Fibroblast of skin of left quadriceps (primary cell): ENCODE measurements at places on chromosomes 5 and 9.

DNA sequence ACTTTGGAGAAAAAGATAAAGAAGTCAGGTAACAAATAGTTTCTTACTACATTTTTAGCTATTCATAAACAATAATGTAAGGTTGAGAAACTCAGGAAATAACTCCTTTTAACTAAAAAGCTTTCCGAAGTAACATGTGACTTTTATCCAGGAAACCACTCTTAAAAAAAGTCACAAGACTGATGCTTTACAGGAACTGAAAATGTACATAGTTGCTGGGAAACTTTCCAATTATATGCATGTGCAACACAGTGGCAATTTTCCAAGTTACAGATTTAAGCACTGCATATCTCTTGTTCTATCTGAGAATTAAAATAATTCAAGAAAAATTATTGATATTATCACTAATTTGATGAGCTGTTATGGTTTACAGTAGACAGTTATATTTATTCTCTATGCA is 105.2 kb downstream of the CDH10 start:
- peak; percentile 32 for DNase-seq

DNA sequence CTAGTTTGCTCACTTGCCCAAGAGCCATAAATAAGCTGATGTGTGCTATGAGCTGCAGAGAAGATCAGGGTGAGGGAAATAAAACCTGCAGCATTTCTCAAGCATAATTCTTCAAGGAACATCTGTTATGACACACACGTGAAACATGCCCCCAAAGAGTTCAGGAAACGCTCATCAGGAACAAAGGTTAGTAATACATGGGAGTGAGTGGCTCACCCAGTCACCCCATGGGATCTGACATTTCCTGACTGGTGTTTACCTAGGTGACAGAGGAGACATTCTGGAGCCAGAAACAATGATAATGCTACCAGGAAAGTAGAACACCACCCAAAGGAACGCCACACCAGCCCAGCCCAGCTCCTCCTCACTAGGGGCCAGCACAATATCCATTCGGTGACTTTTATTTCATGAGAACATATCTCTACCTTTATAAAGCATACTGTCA is 66.0 kb downstream of the FRMD3 start:
- DNase-seq: peak; percentile 39

GRCh38 chr9:18215626-18216025 is 258.3 kb upstream of the ADAMTSL1 start:
- no peak for DNase-seq

DNA sequence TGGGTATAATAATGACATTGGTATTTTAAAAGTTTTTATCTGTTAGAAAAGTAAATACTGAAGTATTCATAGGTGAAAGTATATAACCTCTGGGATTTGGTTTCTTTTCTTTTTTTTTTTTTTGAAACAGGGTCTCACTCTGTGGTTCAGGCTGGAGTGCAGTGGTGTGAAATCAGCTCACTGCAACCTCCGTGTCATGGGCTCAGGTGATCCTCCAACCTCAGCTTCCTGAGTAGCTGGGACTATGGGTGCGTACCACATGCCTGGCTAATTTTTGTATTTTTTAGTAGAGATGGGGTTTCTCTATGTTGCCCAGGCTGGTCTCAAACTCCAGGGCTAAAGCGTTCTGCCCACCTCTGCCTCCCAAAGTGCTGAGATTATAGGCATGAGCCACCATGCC is 7.2 kb downstream of the HSDL2 start:
- DNase-seq: no peak

DNA sequence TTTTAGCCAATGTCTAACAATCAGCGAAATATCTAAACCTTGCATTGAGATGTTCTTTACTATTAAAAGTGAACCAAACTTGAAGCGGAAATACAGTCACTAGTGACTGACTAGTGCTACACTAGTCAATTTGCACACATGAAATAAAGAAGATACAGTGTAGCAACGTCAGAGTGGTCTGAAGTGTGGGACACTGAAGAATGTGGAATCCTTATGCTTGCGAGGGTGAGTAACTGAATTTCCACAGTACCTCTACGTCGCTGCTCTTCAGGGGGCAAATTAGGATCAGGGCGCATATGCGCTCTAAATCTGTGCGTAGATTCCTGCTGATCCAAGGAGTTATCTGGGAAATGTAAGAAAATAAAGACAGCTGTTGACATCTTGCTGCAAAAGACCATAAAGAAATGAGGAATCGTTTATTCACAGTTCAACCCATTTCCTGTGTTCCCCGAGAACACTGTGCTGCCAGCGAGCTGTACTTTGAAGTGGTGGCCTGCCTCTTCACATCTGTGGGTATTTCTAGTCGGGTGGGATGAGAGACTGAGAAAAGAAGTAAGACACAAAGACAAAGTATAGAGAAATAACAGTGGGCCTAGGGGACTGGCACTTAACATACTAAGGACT is 39.8 kb upstream of the FLT4 start:
- DNase-seq: no peak

- no peak for DNase-seq
Observed at GRCh38 chr5:40224421-40224820, 455.3 kb upstream of the PTGER4 start.

DNA sequence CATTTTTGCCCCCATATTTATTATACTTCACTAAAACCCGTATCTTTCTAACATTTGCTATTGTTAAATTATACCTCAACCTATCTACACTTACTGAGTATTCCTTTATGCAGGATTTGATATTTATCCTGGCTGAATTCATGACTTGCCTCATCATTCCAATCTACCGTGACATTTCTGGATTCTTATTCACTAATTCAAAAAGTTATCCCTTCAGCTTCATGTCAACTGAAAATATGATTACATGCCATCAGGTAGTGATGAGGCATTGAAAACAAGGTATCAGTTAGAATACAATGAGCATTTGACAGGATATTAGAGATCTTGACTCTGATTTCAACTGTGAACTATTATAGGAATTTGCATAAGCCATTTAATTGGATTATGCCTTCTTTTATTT is 2171.9 kb upstream of the WWC1 start:
- DNase-seq: no peak

GRCh38 chr5:91162534-91163381 is 220.4 kb downstream of the ARRDC3 start:
- no peak for DNase-seq

DNA sequence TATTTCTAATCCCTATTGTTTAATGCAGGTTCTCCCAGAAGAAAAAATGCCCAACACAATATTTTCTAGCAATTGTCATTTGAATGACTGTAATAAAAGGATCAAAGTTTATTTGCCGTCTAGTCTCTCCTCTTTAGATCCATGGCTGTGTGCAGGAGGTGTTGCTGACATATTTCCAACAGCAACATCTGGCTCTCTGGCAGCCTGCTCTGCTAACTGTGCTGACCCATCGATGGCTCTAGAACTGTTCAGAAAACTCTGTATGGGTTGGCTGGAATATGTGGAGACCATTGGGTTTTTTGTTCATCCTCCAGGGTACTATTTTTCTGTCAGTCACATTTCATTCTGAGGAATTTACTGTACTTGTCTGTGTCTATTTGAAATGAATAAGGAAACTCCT is 202.0 kb upstream of the SLC27A6 start:
- no peak for DNase-seq

GRCh38 chr5:9787861-9788600 is 157.9 kb upstream of the TAS2R1 start:
- no peak for DNase-seq

DNA sequence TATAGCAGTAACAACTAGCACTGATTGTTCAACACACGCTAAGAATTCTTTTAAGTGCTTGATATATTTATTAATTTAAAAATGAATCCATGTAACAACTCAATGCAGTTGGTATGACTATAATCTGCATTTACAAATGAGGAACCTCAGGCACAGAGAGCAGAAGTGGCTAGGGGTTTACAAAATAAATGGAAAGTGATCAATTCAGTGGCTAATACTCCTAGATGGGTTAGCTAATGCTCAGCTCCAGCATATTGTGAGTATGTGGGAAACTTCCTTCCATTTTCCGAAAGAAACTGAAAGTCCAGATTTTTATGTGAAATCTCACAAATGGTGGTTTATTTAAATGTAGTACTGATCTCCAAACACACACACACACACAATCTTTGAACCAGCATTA is 128.0 kb downstream of the RFX3 start:
- DNase-seq: no peak

GRCh38 chr9:73844135-73844534 is 653.0 kb upstream of the RORB start:
- DNase-seq: no peak

- no peak for DNase-seq
Observed at GRCh38 chr9:27386571-27387091, 89.7 kb upstream of the EQTN start.

DNA sequence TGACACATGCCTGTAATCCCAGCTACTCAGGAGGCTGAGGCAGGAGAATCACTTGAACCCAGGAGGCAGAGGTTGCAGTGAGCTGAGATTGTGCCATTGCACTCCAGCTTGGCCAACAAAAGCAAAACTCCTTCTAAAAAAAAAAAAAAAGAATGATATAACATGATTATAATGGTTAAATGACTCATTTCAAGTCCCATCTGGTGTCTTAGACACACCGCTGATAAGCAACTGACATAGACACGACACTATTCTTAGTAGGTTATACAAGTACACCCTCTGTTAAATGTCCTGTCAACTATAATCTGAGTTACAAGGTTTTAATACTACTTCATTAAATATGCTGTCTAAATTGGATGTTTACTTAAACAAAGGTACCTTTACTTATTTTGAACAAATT is 405.3 kb upstream of the CLINT1 start:
- no peak for DNase-seq

- no peak for DNase-seq
Observed at GRCh38 chr9:85173967-85174366, 504.4 kb downstream of the NTRK2 start.

- DNase-seq: no peak
Observed at GRCh38 chr5:110333384-110333783, 393.1 kb downstream of the TMEM232 start.

DNA sequence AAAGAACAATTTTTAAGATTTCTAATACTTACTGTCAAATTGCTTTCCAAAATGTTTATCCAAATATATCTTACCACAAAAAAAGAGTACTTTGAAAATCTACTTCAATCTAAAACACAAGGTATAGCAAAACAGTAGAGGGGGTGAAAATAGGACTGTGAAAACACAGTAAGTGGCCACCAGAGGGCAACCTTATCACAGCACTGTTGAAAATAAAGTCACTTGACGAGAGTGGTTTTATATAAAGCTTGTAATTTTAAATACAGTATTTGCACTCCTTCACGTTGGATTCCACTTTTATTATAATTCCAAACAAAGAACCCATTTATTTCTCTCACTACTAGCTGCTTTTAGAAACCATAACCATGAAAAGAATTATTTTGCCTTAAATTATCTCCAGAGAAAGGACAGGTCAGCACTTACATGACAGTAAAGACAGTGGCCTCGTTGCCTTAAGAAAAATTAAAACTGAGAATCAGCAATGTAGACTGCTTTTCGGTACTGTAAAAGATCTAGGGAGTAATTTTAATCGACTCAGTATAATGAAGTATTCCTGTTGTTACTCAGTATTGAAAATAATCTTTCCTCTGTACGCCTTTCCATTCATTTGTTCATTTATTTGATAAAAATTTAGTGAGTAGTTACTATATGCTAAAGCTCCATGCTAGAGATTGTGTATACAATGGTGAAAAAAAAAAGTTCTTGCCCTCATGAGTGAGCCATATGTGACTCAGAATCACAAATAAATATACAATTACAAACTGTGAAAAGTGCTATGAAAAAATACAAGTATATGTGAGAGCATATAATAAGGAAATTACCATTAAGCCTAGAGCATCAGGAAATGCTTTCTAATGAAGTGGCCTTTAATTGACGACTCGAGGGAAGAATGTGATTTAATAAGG is 40.0 kb upstream of the CDK5RAP2 start:
- DNase-seq: peak; percentile 27

DNA sequence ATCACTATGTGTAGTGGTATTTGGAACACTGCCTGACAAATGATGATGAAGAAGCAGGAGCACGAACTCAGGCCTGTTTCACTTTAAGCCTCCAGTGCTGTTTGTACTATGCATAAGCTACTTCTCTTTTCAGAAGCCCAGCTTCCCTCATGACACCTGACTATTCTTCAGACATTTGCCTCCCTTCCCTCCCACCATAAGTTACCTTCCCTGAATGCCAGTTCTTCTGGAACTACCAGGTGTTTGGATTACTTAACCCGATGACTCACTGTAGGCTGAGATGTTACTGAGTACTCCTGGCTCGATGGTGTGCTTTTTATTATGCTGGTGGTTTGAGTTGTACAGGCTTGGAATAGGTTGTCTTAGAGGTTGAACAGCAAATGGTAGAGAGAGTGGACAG is 180.0 kb downstream of the SPATA31D1 start:
- DNase-seq: no peak

DNA sequence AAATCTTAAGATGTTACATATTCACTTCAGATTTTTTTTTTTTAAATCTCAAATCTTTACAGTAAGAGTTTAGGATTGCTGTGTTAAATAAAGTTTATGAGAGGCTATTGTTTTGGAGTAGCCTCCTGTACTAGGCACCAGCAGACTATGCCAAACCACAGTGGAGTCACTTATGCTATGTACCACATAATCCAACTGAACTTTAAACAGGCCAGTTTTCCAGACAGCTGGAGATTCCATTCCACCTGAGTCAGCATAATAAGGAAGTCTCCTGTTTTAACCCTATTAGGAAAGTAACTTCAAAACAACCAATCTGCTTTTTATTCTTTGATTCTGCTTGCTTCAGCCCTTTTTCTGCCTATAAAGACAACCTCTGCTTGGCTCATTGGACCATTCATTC is 205.2 kb downstream of the CSNK1G3 start:
- DNase-seq: peak; percentile 62

- no peak for DNase-seq
Observed at GRCh38 chr5:5103245-5103644, 36.9 kb upstream of the ADAMTS16 start.

DNA sequence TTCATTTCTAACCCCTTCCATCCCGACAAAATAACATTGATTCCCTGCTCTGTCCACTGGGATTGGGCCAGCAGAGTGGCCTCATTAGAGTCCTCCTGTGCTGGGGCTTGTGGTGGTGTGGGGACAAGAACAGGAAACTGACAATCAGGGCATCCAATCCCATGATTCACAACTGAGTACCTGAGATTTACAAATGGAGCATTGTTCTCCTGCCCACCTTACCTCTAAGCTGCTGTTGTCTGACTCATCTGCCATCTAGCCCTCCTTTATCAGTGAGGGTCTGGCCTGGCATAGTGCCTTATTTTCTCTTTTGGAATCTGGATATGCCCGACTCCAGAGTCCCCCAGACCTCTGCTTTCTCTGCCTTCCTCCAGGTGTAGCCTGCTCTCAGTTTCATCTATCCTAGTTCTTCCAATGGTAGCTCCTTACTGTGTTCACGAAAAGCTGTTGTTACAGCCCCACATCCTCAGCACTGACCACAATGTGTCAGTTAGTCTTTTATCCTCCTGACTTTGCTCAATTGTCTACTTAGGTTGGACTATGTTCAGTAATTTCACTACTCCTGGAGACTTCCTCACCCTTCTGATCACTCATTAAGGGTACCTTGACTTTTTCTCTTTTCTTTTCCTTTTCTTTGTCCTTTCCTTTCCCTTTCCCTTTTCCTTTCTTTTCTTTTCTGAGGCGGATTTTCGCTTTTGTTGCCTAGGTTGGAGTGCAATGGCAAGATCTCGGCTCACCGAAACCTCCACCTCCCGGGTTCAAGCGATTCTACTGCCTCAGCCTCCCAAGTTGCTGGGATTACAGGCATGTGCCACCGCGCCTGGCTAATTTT is 13.4 kb downstream of the WNT8A start:
- DNase-seq: no peak
